Muscle of leg (tissue), 16 donors: ENCODE measurements at places on chromosomes 13 and 19.
A peak's percentile ranks its signal among the peaks of the same experiment; 100 is the strongest.

DNA sequence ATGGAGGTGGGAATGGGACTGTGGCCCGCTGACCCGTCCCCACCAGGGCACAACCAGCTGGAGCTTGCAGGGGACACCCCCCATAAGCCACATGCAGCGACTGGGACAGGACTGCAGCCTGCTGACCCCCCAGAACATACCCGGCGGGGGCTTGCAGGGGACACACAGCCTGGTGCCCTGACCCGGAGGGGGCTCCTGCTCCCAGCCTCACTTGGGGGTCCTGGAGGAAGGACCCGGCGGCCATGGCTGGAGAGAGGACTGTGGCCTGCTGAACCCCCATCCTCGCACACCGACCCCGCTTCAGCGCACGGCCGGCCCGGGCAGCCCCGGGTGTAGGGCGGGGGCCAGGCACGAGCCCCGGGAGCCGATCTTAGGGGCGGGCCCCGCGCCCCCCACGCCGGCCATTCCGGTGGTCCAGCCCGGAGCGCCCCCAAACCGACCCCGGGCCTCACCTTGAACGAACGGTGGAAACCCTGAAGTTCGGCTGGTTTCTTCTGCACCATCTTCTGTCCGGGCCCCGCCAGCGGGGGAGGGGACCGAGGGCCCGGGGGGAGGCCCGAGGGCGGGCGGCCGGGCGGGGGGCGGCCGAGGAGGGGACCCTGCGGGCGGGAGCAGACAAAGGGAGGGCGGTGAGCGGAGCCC is 574 bp downstream of the MKNK2 start:
- DNase-seq = no peak

DNA sequence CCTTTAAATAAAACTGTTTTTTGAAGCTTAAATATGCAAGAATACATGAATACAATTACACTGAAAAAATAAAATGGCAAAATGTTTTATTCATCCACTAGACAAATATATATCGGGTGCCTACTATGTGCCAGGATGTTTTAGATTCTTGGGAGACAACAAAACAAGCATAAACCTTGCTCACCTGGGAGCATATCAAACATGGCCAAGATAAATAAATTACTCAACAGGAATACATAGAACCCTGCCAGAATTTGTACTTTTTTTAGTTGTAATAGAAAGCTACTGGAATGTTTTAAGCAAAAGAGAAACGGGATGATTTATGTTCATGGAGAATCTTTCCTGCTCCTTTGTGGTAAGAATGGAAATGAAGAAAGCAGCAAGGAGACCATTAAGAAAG is 2358.5 kb upstream of the PCDH20 start:
- no peak for DNase-seq

- DNase-seq = peak; percentile 71
These were observed 534 bp downstream of the CAB39L start for GRCh38 chr13:49443357-49443703.

GRCh38 chr13:97287047-97287383 is 64.9 kb downstream of the MBNL2 start:
- no peak for DNase-seq

- DNase-seq = peak; percentile 11
These were observed 75.7 kb upstream of the SGCG start for GRCh38 chr13:23105051-23105450.

- no peak for DNase-seq
These were observed 164.8 kb downstream of the ZNF536 start for GRCh38 chr19:30536975-30537374.

GRCh38 chr19:7506385-7507328 is 9.2 kb upstream of the ZNF358 start:
- DNase-seq = peak; percentile 58

GRCh38 chr13:23609874-23610576 is 39.8 kb downstream of the TNFRSF19 start:
- peak; percentile 36 for DNase-seq

- peak; percentile 63 for DNase-seq
These were observed 3.9 kb downstream of the SIAH3 start for GRCh38 chr13:45847554-45848224.

- no peak for DNase-seq
These were observed 28.0 kb downstream of the AKT2 start for GRCh38 chr19:40257096-40257517.

GRCh38 chr19:4023600-4024398 is 16.3 kb downstream of the PIAS4 start:
- DNase-seq = no peak

DNA sequence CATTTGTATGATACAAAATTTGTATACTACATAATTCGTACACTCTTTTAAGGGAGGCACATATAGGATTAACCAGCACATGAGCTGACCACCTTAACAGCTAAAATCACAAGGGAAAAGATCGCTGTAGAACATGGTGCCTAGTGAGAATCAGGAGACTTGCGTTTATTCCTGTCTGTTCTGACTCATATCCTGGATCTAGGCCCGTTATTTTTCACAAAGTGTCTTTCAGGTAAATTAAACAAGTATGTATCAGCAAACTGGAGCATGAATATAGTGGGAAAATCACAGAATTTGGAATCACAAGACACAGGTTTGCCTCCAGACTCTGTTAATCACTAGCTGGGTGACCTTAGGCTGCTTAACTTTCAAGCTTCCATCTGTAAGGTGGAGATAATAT is 47.5 kb upstream of the ESD start:
- DNase-seq = no peak

- DNase-seq = no peak
These were observed 10.0 kb downstream of the CALM3 start for GRCh38 chr19:46610851-46611770.

DNA sequence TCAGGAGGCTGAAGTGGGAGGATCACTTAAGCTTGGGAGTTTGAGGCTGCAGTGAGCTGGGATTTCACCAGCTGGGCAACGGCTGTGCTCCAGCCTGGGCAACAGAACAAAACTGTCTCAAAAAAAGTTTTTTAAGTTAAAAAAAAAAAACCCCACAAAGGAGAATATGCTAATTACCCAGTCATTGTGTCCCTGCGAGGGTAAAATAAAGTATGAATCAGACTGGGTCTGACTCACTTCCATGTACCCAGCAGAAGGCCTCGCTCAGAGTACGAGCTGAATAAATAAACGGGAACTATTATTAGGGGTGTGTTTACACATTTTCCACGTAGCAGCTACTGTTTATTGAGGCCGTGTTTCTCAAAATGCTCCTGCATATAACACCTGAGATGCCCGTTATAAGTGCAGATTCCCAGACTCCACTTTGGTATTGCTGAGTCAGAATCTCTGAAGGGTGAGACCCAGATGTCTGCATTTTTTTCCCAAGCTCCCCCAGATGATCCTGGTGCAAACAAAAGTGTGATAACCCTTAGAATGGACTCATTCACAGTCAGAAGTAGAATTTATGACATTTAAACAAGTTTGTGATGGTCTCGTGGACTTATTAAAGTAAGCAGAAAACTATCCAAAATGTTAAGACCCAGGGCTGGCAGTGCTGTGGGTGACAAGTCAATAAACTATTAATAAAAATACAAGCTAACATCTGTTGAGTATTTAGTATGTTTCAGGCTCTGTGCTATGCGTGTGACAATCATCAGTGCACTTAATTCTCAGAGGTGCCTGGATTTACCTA is 28.2 kb downstream of the KCNC3 start:
- DNase-seq = no peak

GRCh38 chr13:107266657-107267056 is 698.7 kb upstream of the ARGLU1 start:
- no peak for DNase-seq

DNA sequence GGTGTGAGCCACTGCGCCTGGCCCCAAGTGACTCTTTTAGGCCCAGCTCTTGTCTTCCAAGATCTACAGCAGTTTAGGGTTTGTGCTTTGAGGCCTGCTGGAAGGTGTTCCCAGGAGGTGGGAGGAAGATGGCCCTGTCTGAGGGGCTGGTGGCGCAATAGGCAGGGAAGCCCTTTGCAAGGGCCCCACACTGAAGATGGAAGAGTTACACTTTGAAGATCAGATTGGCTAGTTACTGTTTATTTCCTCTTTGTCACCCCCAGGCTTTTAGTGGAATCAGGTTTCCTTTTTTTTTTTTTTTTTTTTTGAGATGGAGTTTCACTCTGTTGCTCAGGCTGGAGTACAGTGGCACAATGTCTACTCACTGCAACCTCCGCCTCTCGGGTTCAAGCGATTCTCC is 1.9 kb upstream of the RABAC1 start:
- no peak for DNase-seq

DNA sequence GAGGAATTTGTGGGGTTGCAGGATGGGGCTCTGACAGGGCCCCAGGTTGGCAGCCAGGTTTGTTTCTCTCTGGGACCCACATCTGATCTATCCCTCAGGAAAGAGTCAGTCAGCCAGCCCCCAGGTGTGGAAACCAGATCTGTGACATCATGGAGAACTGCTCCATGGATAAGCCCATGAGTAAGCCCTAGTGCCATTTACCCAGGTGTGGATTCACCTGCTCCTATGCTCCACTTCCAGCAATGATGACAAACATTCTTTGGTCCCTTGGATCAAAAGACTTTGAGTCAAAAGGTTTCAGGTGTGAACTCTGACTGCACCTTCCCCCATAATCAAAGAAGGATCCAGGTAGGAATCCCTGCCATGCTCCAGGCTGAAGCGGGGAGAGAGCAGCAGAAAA is 26.9 kb upstream of the IGFL4 start:
- DNase-seq = no peak

- no peak for DNase-seq
These were observed 34.7 kb upstream of the IRS2 start for GRCh38 chr13:109821103-109821502.

DNA sequence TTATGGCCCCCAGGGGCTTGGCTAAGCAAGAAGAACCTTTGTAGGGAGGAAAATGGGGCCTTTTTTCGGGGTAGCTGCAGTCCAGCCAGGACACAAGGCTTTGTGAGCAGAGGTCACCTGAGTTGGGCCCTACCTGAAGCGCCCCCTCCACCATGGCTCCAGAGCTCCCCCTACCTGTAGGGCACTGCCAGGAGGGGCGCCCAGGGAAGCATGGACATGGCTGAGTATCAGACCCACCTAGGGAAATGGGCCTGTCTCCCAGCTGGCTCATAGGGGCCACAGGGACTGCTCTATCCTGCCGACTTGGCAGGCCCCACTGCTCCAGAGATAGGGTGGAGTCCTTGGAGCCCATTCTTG is 9.0 kb upstream of the CEBPA start:
- no peak for DNase-seq

- DNase-seq = peak; percentile 46
These were observed 437 bp downstream of the SUCLA2 start for GRCh38 chr13:48000559-48001113.

DNA sequence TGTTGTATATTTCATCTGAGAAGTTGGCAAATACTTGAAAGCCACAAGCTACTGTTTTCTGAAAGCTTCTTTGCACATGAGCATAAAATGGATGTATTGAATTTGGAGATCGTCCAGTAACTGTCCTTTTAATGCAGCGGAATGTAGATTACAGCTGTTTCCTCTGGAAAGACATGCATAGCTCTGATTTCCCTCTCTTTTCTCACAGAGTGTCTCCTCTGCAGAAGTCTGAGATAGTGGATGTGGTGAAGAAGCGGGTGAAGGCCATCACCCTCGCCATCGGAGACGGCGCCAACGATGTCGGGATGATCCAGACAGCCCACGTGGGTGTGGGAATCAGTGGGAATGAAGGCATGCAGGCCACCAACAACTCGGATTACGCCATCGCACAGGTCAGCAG is 283.0 kb downstream of the SHISA2 start:
- peak; percentile 84 for DNase-seq

GRCh38 chr19:13839938-13840304 is 37.0 kb upstream of the NANOS3 start:
- DNase-seq = no peak
